ENCODE measurements at places on chromosomes 7 and 10. TPM values are rescaled to one million over a fixed set of nuclear protein-coding genes. Genes with fewer than 3 reads are reported as not detected.

Gene TDRD1
- not detected for polyA plus RNA-seq

Gene NRCAM
- 0.24 TPM for polyA plus RNA-seq

Gene POMZP3
- polyA plus RNA-seq, result 4.1 TPM

Gene TMEM196
- polyA plus RNA-seq, result not detected

Gene GNG11
- 13.8 TPM for polyA plus RNA-seq

Gene AKR1C2
- 8.2 TPM for polyA plus RNA-seq
